Motor neuron (in vitro differentiated cells): ENCODE measurements at places on chromosomes 4 and X.

DNA sequence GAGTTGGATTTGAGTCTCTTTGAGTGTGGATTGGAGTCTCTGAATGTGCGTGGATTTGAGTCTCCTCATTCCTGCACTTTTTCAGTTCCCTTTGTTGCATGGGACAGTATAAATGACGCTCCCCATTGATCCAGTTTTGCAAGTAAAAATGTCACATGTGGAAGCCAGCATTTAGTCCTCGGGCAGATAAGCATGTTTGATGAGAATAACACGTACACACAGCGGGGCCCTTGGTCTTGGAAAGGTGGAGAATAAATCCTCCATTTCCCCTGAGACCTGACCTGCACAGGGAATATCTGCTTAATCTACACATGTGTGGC, 8.1 kb downstream of the P2RY8 start:
- no peak for ATAC-seq

DNA sequence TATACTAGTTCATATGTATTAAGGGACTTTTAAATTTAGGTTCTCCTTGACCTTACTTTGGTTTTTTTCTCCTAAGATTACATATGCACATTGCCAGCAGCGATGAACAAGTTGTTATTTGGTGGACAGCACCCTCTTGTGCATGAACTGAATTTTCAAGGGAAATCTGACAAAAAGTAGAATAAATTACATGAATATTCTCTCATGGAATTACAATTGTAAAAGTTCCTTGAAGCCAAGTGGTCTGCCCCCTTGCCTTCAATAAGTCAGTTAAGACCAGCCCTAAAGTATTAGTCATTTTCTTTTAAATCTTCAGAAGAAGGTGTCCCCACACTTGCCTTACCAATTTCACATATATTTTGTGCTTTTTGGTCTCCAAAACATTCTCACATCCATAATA, 30.7 kb upstream of the SMARCA5 start:
- no peak for ATAC-seq

- no peak for ATAC-seq
Observed at GRCh38 chr4:89685690-89686089, 151.3 kb downstream of the SNCA start.

DNA sequence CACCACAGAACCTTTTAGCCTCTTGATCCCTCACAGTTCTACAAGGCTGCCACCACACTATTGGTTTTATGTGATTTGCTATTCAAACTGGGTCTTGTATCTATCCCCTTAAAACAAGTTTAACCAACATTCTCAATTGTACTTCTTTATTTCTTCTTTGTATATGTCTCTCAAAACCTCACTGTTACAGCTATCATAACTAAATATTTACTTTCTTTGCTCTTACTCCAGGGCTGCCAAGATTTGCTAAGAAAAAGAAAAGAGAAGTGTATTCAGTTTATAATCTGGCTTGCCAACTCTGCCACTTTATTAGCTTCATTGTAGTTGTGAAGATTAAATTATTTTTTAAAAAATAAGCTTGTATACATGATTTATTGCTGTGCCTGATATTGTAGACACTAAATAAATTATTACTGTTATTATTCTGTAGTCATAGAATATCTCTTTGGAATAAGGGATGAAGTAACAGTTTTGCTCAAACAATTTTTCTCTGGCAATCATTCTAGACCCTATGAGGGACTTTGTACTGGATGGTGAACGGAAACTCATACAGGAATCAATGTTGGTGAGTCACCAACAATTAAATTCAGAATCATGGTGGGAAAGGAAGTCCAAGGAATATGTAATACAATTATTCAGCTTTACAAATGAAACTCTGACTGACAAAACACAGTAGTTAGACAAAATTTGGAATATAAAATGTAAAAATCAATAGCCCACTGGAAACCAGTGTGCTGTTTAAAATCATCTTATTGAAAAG, 127.1 kb upstream of the DCAF8L1 start:
- ATAC-seq, result no peak

DNA sequence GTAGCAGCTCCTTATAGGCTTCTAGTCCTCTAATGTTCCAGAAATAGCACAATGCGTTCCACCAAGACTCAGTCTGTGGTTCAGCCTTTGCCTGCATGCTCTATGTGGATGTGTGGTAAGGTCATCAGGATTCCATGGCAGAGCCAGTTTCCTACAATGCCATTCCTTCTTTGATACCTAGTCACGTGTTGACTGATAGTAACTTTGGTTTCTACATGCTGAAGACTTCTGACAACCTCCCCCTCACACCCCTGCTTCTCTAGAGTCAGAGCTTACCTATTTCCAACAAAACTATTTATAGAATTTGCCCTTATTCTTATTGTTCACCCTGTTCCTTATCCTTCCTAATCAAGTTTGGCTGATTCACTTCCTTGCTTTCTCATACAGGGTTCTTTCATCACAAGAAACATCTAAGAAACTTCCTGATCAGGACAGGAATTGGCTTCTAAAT, 81.1 kb downstream of the CT47B1 start:
- no peak for ATAC-seq

DNA sequence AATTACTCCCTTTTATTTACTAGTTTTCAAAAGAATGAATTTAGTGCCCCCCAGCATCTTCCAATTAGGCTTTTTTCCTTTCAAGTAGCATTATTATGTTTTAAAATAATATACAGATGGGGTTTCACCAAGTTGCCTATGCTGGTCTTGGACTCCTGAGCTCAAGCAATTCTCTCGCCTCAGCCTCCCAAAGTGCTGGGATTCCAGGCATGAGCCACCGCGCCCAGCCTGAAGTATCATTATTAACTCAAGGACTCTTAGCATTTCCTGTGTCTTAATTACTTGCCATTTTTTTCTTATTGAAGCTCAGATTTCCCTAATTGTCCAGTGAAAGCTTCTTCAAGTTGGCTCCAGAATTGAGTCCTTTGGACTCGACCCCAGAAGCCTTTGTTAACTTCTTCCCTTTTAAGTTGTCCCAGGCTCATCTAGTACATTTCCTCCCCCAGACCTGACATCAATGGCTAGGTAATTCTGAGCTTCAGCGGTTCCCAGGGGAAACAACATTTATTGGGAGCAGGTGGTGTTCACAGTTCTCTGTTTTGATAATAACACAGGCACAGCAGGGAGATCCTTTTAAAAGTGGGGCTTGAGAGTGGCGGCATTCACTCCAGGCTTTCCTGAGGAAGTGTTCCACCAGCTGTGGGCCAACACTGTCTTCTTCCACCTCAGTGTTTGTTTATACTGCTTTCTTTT, 10.0 kb downstream of the SAT1 start:
- no peak for ATAC-seq
